Dermis microvascular lymphatic vessel endothelial cell (primary cell): ENCODE measurements at places on chromosomes 7 and 10. TPM values are rescaled to one million over a fixed set of nuclear protein-coding genes. Genes with fewer than 3 reads are reported as not detected.

Gene SLC35G1
- total RNA-seq = 4.5 and 7.0 TPM in 2 replicates

Gene DGKB
- not detected in 2 replicates for total RNA-seq

Gene NANOS1
- total RNA-seq = 0.13 and 0.76 TPM in 2 replicates

Gene MEIG1
- total RNA-seq = not detected in 2 replicates

Gene KIFBP
- total RNA-seq = 23.9 and 26.3 TPM in 2 replicates

Gene GPC2
- total RNA-seq = 1.9 and 2.8 TPM in 2 replicates
